ENCODE measurements at places on chromosomes 1 and 21.
A peak's percentile ranks its signal among the peaks of the same experiment; 100 is the strongest.

- no peak for DNase-seq
Measured at GRCh38 chr1:159937054-159937750, 8.2 kb downstream of the IGSF9 start.

- no peak for DNase-seq
Measured at GRCh38 chr1:3138623-3139151, 69.7 kb downstream of the PRDM16 start.

DNA sequence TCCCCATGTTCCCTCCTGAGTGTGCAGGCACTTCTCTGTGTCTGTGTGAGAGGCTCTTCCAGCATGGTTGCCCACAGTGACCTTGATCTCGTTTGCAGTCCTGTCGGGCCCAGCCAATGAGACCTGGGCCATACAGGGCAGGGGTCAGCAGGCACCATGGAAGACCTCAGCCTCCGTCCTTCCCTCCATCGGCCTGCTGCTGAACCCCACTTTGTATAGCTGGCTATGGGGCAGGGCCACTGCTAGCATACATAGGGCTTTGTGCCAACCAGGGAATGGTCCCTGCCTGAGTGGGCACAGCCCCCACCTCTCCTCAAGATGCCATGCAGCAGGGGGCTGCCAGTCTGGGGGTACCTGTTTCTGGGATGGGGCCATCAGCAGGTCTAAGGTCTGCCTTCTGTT is 3.8 kb downstream of the C1orf35 start:
- peak; percentile 4 for DNase-seq

GRCh38 chr1:236681219-236681618 is 5.1 kb upstream of the ACTN2 start:
- DNase-seq, result no peak

DNA sequence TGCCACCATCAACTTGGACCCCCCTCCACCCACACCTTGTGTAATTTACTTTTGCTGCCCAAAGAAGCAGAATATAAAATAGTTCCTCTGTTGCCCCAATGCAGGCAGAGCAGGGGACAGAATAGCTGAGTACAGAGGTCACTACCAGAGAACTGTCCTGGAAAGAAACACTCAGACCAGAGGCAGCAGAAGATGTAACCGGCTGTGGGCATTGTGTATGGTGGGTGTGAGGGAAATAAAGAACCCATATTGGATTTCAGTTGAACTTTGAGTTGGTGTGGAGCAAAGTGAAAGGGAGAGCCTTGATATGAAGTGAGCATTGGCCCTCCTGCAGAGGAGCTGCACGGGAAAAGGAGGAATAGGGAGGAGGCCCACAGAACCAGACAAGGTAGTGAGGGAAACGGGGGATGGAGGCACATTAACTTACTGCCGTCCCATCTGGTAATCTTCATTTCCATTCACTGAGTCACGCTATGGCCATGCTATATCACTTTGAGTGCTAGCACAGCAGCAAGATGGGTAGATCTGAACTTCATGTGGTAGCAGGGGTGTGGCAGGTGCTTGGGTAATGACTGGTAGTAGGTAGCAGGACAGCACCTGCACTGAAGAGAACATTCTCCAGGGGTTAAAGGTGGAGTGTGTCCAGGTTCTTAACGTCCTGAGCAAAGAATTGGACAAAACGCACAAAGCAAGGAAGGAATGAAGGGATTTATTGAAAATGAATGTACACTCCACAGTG is 56.3 kb upstream of the FBXO28 start:
- no peak for DNase-seq

DNA sequence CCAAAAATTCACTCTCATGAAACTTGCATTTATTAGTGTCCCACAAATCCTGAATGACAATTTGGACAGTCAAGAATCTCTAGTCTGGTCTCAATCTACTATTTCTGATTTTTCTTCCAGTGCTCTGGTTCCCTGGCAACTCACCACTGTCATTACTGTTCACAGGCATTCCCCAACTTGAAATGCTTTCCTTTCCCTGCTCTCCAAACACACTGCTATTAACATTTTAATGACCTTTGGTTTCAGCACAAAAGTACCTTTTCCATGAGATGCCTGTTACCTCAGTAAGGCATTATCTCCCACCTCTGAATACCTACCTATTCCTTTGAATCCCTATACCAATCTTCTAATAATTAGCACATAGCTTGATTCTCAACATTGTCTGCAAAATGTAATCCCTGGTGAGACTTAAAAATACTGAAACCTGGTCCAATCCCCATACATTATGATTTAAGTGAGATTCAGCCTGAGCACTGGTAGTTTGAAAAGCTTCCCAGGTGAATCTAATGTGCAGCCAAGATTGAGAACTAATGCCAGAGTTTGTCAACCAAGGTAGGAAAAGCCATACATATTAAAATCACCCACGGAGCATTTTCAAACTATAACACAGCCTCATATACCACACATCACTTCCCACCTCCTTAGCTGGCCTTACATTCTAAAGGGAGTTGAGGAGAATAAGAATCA is 11.7 kb upstream of the ANGPTL3 start:
- DNase-seq, result no peak

GRCh38 chr1:192983349-192983980 is 75.7 kb downstream of the UCHL5 start:
- DNase-seq, result peak; percentile 11

DNA sequence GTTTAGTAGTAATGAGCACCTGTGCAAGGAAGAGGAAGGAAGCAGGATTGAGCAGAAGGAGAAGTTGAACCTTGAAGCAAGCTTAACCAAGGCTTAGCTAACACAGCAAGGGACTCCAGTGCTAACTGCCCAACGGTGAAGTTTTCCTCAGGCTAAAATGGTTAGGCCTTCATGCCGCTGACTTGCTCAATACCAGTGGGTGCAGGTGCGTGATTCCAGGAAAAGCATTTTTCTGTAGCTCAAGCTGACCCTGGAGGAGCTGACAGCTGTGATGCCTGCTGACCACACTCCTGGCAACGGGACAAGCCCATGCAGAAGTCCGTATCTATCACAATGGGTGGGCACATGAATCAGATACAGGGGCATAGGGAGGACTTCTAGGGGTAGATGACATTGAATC is 76.5 kb upstream of the FGGY start:
- DNase-seq, result no peak

- no peak for DNase-seq
Measured at GRCh38 chr1:72007312-72007711, 275.0 kb downstream of the NEGR1 start.

GRCh38 chr21:45979141-45979631 is 2.4 kb upstream of the COL6A1 start:
- peak; percentile 19 for DNase-seq

DNA sequence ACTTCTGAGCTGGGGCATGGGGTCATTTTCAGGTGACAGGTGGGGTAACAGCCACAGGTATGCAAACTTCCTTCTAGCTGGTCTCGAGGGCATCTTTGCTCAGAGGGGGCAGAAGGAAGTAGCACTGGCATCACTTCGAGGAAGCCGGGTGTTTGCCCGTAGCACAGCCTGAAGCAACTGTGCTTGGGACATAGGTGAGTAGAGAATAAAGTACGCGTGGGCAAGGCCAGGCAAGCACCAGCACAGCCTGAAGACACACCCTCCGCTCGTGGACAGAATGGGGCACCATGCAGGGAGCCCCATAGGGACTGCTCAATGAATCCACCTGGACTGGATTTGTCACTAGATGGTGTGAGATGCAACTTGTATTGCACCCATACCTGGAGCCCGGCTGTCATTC is 167.1 kb downstream of the KCNJ6 start:
- no peak for DNase-seq

DNA sequence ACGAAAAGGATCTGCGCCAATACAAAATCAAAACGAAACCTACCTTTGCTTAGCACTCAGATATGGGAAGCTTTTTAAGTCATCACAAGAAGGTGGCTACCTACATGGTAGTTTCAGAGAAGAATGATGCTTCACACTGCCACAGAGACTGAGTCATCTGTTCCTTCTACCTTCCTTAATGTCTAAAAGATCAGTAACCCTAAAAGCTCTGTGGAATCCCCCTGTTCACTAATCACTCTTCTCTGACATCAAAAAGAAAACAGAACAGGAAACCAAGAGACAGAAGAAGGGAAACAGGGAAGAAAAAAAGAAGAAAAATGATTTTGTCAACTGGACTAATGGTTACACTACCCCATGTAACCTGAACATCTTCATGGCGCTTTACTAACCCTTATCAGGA is 177.2 kb downstream of the SMYD3 start:
- DNase-seq, result no peak

DNA sequence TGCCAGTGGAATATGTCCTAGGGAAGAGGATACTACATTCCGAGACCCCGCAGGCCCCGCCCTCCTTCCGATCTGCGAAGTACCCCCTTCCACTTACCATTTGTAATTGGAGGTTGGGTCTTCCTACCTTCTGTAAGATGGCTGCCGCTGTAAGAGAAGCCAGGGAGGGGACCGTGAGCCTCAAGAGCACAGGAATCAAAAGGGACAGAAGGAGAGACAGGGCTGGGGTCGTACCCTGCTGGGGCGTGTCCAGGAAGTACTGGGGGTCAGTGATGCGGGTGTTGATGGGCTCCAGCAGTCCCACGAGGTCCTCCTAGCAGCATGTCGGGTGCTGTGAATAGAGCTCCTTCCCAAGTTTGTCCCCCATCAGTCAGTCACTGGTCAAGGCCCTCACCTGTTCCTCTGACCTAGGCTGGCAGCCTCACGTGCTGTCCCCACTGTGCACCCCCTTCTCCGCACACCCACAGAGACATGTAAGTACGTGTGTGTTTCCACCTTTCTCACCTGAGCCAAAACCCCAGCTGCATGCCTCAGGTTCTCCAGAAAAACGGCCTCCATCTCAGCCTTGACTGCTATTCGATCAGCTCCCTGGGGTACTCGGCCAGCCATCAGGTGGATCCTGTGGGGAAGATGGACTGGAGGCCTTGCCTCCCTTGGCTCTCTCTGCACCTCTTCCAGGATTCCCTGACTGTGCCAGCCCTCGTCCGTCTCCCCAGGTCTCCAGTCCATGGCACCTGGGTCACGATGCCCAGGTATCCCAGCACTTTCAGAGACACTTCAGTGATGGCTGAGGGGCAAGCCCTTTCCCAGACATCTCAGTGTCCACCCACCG is 1.8 kb downstream of the HYI start:
- no peak for DNase-seq

DNA sequence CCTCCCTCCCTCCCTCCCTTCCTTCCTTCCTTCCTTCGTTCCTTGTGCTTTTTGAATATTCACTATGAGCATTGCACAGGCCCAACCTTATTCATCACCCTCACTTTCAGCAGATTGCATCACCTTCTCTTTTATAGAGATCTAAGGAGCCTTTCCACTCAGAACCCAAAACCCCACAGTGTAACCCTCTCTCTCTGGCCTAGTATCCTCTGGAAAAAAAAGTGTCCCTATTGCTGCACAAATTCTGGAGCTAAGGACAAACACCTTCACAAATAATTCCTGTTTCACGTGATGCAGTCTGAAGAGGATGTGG is 25.6 kb downstream of the OR10J5 start:
- DNase-seq, result no peak

DNA sequence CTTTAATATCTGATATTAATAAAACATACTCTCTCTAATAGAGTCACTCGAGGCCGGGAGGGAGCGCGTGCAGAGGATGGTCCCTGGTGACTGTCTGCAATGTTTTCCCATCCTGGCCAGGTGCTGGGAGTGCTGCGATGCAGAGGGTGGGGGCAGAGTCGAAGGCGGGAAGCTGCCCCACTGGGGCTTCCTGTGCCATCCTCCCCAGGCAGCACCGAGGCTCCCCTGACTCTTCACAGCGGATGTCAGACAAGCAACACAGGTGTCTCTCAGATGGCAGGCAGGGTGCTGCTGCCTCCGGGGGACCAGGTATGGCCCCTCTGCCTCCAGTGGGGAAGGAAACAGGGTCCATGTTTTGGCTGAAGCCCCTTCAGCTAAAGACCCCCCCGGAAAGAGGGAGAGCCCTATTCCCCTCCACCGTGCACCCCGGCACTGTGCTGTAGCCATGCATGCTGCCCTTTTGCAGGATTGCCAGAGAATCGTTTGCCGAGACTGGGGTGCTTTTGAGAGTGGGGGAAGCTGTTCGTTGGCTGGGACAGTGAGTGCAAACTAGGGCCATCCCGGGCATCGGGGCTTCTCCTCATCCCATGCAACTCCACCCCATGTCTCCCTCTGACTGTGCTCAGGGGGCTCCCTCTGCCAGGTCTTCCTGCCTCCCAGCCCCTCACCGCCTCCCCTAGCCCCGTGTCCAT is 32.1 kb upstream of the TTC34 start:
- no peak for DNase-seq

GRCh38 chr1:39003794-39004193 is 12.7 kb downstream of the AKIRIN1 start:
- DNase-seq, result no peak

- no peak for DNase-seq
Measured at GRCh38 chr1:178932552-178932906, 61.7 kb upstream of the ANGPTL1 start.

- no peak for DNase-seq
Measured at GRCh38 chr1:100217834-100218233, 31.8 kb downstream of the DBT start.

GRCh38 chr1:4210043-4210442 is 310.0 kb upstream of the C1orf174 start:
- DNase-seq, result no peak

- no peak for DNase-seq
Measured at GRCh38 chr1:34747638-34747941, 7.3 kb upstream of the GJB5 start.

- no peak for DNase-seq
Measured at GRCh38 chr21:29186246-29186645, 55.8 kb downstream of the MAP3K7CL start.

DNA sequence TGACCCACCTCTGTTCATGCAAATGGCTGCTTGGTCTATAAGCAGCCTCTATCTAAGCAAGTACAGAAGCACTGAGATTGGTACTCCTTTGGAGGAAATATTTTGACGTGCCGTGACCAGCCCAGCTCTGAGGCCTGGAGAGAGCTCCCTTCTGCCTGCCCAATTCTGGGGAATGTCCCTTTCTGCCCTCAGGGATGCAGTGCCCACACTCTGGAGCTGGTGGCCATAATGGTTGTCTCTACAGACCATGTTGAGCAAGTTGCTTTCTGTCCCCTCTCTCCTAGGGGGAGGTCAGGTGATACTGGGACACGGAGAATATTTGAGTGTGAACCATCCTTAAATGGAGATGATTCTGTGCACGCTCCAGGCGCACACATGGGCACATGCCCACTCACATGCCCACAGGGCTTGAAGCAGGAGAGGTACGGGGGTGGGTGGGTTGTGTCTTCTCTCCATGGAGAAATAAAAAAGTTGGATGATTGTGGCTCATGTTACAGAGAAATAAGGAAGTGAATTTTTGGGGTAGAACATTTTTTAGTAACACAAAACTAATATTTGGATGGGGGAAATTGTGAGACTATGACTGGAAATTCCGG is 13.9 kb upstream of the ALPL start:
- no peak for DNase-seq

DNA sequence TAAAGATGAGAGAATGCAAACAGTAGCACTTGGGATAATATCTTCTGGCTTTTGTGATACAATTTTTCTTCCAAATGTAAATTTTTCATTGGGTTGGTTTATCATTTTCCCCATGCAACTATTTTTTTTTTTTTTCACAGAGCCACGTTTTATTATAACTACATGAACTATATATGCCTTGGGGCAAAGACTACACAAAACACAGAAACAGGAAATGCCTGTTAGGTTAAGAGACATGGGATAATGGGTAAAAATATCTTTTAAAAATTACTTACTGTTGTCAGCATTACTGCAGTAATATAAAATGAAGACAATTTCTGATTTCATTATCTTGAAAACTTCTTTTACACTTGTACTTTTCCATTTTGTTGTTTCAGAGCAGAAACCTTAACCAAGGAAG is 74.6 kb downstream of the DISP1 start:
- DNase-seq, result no peak
